ENCODE measurements at places on chromosomes 2 and 18. TPM values are rescaled to one million over a fixed set of nuclear protein-coding genes. Genes with fewer than 3 reads are reported as not detected.

C2orf80 gene
- total RNA-seq = not detected

TMEM182 gene
- 0.85 TPM for total RNA-seq

EPG5 gene
- 22.0 TPM for total RNA-seq

C2orf72 gene
- total RNA-seq = not detected

SLC5A7 gene
- not detected for total RNA-seq

ANO7 gene
- total RNA-seq = 0.45 TPM

COBLL1 gene
- 5.7 TPM for total RNA-seq

RELCH gene
- 29.6 TPM for total RNA-seq

Data from endothelial cell of coronary artery (primary cell).